NCI-H69 (cell line): ENCODE measurements at places on chromosomes 3 and 15.

- no peak for DNase-seq
Observed at GRCh38 chr15:65008983-65009382, 19.3 kb upstream of the SPG21 start.

DNA sequence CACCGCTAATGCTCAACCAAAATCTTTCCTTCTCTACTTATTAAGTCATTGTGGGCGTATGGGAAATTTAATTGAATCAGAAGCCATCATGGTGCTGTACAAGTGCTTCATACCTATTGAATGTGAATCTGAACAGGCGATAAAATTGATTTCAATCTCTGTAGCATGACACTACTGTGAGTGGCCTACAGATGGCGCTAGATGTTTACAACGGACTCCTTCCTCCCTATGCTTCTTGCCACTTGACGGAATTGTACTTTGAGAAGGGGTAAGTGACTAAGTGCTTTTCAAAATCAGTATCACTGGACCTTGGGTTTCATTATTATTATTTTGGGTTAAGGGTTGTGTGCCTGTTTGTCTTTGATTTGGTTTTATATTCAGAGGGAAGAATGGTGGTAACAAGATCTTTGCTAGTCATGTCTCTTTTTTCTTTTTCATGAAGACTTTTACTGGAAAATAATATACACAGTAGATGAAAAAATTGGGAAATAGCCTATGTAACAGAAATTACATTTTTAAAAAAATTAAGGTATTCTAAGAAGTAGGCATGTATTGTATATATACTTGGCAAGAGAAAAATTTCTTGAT, 35.4 kb downstream of the ACP3 start:
- DNase-seq = peak; percentile 63

DNA sequence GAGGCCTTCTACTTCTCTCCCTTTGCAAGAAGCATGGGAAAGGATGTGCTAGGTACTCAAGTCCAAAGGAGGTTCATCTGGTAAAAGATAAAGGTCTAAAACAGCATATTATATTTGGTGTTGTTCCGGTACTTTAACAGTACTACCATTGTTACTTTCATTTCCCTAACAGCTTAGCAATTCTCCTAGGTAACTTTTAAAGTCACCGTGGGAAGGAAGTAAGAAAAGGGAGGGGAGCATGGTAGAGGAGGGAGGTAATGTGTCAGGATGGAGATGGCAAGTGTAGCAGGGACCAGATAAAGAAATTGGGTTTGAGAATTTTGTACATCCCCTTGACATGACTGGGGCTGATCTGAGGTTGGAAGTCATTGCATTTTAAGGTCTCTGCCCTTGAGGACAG, 89.4 kb upstream of the SKOR1 start:
- no peak for DNase-seq

DNA sequence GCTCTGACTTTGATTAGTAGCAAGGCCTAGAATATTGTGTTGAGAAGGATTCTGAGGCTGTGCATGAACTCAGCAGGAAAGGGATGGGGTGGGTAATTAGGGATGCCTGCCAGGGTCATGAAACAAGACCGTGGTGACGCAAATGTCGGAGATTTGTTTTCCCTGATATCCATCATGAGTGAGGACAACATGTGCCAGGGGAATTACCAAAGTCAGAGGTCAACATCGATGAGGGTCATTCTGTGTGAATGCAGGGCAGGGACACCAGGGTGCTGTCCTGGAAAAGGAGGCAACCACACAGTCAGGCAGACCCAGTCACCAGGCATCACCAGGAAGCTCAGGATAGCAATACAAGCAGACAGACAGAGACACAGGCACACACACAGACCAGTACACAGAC, 52.2 kb downstream of the SLCO2A1 start:
- no peak for DNase-seq

- no peak for DNase-seq
Observed at GRCh38 chr15:67807836-67808235, 17.5 kb upstream of the SKOR1 start.

DNA sequence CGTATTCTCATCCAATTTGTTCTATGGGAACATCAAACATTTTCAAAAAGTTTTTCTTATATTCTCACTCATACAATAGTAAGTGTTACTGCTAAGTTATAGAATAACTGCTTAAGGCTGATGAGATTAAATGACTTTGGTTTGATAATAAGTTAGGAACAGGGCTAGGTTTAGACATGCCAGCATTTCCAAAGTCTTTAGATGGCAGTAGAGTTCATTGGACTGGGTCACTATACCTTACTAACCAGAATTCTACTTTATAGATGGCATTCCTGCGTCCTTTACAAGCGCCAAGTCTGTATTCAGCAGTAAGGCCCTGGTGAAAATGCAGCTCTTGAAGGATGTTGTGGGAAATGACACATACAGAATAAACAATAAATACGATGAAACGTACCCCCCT, 21.7 kb downstream of the PLAAT1 start:
- no peak for DNase-seq

- no peak for DNase-seq
Observed at GRCh38 chr3:98048586-98048985, 13.5 kb upstream of the GABRR3 start.

- peak; percentile 58 for DNase-seq
Observed at GRCh38 chr15:92807971-92808571, 92.1 kb upstream of the CHD2 start.

DNA sequence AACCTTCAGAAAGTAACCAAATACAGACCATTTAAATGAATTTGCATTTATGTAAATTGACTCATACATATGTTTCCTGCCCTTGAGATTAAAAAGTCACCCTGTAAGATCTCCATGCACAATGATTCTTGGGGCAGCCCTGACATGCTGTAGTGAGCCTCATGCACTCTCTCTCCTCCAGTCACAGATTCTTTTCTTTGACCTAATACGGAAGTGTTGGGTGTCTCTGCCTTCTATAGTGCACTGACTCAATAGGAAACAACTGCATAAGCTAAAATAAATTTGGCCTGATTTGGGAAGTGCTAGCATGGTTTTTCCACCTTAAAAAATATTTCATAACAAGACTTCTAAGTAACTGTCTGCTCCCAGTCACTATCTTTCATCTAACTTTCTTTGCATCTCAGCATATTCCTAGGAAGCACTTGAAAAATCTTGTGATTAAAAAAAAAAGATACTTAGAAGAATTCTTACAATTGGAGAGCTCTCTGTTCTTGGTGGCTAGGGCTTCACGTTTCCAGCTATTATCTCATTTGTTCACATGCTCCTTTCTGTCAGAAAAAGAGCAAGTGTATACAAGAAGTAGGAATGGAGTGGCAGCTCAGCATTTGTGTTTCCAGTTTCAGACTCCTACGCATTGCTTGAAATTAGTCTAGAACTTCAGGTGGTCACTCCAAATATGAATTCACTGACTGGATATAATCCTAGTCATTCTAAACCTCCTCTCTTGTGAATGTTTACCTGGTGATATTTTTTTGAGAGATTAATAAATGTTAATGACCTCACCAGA, 207.9 kb upstream of the COL8A1 start:
- DNase-seq = no peak

- DNase-seq = peak; percentile 77
Observed at GRCh38 chr3:100169201-100169920, 55.1 kb upstream of the FILIP1L start.

GRCh38 chr3:149234671-149235245, 13.1 kb upstream of the CP start:
- DNase-seq = no peak

DNA sequence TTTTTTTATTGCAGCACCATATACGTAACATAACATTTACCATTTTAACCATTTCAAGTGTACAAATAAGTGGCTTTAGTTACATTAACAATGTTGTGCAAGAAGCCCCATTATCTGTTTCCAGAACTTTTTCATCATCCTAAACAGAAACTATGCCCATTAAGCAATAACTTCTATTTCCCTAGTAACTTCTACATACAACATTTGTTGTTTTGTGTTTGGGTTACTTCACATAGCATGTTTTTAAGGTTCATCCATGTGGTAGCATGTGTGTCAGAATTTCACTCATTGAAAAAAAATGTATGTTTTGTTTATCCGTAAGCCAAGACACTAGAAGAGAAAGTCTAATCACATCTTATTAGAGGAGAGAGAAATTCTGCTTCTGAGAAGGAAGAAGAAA, 450.5 kb upstream of the PDZRN3 start:
- no peak for DNase-seq

- DNase-seq = peak; percentile 88
Observed at GRCh38 chr3:175608356-175608755, 749.2 kb downstream of the NAALADL2 start.

GRCh38 chr3:177378168-177378567, 180.9 kb upstream of the TBL1XR1 start:
- no peak for DNase-seq

- no peak for DNase-seq
Observed at GRCh38 chr15:78661001-78661400, 20.0 kb upstream of the CHRNB4 start.

DNA sequence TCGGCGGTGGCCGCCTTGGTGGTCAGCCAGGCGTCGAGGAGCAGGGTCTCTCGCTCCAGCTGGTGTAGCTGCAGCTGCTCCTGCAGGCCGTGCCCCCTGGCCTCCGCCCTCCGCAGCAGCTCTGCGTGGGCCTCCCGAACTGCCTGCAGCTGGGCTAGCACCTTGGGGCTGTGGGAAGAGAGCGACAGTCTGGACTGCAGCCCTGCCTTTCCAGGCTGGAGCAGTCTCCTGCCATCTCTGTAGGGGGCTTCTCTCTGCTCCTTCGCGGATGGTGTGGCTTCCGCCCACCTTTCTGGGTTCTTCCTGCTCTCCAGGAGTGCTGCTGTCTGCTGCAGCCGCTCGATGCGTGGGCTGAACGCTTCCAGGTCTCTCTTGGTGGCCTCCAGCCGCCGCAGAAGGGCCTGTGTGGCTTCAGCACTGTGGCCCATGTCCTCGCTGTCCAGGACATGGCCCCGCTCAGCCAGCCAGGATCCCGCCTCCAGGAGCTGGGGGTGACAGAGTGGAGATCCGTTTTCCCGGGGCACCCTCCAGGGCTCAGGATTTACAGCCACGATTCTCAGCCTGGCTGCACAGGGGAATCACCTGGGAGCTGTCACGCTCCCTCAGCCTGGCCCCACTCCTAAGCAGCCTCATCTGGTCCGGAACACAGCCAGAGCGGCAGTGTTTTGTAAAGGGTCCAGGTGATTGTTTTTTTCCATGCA, 16.8 kb downstream of the PLA2G4B start:
- no peak for DNase-seq

DNA sequence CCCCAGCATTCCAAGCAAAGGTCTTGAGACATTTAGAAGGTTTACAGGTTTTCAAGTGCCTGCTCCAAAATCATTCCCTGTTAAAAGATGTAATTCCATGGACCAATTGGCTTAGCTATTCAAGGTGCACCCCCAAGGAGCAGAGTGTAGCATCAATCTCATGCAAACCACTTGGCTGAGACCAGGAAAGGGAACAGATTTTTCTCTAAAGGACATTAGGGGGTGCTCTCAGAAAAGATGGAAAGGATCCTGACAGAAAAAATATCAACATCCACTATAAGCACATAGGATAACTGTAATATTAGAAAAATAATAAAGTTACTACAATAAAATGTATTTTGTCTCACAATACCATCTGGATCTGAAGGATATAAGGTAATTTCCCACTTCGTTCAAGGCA, 328.0 kb upstream of the CDIN1 start:
- DNase-seq = no peak

GRCh38 chr3:29415482-29416223, 134.8 kb downstream of the RBMS3 start:
- no peak for DNase-seq

- peak; percentile 10 for DNase-seq
Observed at GRCh38 chr15:79007066-79007465, 62.2 kb upstream of the CTSH start.

- DNase-seq = peak; percentile 0
Observed at GRCh38 chr3:35965908-35966307, 326.6 kb downstream of the ARPP21 start.

- DNase-seq = peak; percentile 98
Observed at GRCh38 chr3:185270956-185271332, 17.1 kb upstream of the EHHADH start.

- DNase-seq = no peak
Observed at GRCh38 chr3:174060431-174060830, 662.9 kb downstream of the NLGN1 start.

DNA sequence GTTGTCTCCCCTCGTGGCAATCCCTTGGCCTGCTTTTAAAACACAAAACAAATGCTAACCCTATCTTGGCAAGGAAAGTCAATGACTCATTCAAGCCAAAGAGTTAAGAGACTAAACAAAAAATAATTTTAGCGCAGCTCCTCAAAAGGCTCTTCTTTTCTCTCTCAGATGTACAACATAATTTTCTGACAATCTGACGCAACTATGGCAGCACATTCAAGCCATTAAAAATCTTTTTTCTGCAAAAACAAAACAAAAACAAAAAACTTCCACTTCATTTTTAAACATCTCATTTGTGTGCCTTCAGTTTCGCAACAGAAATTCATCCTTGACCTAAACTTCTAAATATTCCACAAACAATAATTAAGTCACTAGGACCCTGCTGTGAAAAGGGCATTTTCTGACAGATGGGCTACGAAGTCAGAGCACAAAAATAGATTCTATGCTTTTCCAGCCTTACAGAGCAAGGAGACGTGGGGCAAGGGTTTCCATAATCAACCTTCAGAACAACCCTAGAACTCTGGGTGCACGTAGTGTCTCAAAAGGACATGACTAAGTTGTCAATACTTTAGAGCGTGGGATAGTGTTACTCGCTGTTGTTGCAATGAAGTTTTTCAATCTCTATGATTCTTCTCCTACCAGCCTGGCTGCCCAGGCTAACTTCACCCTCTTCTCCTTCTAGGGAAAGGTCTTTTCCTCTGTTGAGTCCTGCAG, 84.3 kb downstream of the MB21D2 start:
- DNase-seq = no peak

GRCh38 chr3:4746241-4746958, 232.8 kb upstream of the BHLHE40 start:
- peak; percentile 48 for DNase-seq

- DNase-seq = no peak
Observed at GRCh38 chr3:168021737-168022450, 73.8 kb downstream of the GOLIM4 start.

- DNase-seq = no peak
Observed at GRCh38 chr3:149701977-149702350, 44.1 kb upstream of the WWTR1 start.

GRCh38 chr15:72037321-72037720, 80.6 kb downstream of the MYO9A start:
- DNase-seq = no peak

DNA sequence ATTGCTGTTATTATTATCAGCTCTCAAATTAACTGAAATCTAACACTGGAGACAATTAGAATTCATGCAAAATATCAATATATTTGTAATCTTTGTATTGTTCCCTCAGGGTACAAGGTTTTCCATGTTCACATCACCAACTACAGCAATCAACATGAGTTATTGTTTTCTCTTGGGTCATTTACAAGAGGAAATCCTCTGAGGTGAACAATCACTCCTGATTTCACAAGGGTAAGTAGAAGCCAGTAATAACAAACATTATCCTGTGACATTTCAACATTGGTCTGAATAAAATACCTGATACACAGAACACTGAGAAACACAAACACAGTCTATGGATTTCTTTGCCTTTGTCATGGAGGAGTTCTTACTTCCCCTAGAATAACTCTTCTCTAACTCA, 174.0 kb downstream of the SUCNR1 start:
- DNase-seq = no peak
